ENCODE measurements at places on chromosomes 12 and 14.

DNA sequence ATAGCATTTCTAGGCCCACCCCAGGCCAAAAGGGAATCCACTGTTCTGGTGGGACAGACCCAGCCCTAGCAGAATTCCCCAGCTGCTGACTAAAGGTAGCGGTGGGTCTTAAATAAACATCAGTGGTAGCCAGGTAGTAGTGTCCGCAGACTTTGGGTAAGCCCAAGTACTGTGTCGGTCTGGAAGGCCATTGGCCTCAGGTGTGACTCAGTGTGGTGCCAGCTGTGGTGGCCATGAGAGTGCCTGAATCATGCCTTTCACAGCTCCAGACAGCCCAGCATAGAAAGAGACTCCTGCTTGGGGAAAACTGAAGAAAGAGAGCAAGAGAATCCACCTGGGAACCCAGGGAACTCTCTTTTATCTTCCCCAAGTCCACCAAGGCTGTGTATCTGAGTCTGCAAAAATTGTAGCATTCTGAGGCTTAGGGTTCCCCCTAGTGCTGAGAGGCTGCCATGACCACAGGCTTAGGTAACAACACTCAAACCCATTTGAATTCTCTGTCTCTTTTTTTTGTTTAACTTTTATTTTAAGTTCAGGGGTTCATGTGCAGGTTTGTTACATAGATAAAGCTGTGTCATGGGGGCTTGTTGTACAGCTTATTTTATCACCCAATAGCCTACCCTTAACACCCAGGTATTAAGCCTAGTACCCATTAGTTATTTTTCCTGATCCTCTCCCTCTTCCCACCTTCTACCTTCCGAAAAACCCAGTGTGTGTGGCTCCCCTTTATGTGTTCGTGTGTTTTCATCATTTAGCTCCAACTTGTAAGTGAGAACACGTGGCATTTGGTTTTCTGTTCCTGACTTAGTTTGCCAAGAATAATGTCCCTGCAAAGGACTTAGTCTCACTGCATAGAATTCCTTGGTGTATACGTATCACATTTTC, 16.7 kb upstream of the CD163L1 start:
- DNase-seq: peak; percentile 85

DNA sequence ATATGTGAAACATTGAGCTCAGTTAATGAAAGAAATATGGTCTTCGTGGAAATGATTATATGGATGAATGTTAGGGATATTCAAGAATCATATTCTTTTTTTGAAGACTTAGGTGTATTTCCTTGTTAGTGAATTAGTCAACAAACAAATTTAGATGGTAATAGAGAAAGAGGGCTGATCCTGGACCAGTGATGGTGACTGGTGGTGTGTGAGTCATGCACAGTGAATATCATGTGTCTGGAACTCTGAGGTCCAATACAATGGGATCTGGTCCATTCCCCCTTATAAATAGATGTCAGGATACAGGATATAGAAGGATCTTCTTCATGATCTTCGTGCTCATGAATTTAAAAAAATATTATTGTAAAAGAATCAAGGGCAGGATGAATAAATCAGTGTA, 64.4 kb upstream of the RTL1 start:
- no peak for DNase-seq

DNA sequence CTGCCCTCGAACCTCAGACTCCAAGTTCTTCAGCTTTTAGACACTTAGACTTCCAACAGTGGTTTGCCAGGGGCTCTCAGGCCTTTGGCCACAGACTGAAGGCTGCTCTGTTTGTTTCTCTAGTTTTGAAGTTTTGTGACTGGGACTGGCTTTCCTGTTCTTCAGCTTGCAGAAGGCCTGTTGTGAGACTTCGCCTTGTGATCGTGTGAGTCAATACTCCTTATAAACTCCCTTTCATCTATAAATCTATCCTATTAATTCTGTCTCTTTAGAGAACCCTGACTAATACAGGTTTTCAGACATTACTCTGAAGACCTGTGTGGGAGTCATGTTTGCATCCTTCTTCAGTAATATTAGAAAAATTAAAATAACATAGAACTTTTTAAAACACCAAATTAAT, 289.1 kb downstream of the RMST start:
- no peak for DNase-seq

GRCh38 chr12:106025129-106025528, 113.6 kb downstream of the NUAK1 start:
- no peak for DNase-seq

- DNase-seq: no peak
These were observed 157.0 kb upstream of the RMST start for GRCh38 chr12:97305651-97306050.

DNA sequence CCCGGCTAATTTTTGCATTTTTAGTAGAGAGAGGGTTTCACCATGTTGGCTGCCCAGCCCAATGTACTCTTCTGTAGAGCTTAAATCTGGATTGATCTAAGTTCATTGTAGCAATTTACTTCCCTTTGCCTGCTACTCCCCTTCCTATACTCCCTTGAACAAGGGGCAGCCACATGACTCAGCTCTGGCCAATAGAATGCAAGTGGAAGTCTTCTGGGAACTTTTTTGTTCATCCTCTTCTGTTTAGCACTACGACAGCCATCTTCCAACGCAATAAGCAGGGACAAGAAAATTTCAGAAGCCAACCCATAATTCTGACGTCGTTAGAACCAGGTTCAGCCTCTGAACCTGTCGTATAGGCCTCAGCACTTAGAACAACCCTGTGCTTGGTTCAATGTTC, 6.4 kb upstream of the RAD52 start:
- no peak for DNase-seq

- DNase-seq: no peak
These were observed 64.9 kb downstream of the STXBP6 start for GRCh38 chr14:24984846-24985589.

- no peak for DNase-seq
These were observed 23.0 kb upstream of the TC2N start for GRCh38 chr14:91890291-91890749.

GRCh38 chr14:28242895-28243294, 523.7 kb upstream of the FOXG1 start:
- no peak for DNase-seq

- DNase-seq: no peak
These were observed 213.4 kb downstream of the AKAP6 start for GRCh38 chr14:32542507-32542906.

DNA sequence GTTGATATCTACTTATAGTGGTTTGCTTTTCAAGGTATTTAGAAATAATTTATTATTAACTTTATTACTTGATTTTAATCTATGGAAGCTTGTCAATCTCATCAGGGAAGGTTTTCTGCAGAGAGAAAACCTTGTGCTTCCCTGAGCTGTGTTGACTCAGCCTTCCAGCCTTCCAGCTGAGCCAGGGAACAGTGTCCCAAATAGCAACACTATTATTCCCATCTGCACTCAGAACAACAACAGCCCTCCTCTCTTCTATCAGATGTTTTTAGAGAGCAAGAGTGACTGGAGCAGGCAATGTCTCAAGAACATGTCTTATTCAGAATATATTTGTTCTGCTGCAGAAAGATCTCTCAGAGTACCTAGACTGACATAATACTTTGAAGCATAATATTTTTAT, 389.9 kb upstream of the GARIN6 start:
- no peak for DNase-seq

DNA sequence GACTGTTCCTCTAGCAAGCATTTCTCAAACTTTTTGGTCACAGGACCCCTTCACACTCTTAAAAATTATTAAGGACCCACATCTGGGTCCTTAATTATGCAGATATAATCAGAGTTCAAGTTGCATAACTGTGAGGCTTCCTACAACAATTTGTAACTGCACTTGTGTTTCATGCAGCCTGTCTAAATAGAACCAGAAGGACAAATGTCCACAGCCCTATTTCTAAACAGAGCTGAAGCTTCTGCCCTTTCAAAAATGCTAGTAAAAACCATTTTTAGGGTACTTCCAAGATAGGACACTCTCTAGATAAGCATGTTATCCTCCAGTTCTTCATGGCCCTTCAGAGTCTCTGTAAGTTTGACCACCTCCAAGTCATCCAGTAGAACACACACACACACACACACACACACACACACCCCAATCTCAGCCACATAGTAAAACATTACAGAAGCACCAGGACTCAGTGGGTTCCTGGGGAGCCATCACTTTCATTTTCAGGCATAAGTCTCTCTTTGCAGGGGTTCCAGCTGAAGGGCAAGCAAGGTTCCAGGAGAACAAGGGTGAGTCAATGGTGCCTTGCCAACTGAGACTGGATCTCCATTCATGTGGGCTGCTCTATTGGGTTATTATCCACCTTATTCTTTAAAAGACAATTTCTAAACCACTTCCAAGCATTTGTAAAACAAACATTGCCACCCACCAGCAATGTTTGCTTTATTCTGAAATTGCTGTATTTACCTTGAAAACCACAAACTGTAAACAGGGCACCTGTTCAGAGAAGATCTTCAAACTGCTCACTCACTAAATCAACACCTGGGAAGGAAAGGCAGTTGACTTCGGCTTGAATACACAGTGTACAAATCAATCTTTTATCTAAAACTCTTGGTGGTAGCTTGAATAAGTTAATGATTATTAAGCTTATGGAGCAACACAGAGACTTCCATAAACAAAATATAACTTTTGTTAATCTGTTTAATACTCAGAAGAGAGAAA, 64.1 kb downstream of the ITPR2 start:
- DNase-seq: peak; percentile 63

DNA sequence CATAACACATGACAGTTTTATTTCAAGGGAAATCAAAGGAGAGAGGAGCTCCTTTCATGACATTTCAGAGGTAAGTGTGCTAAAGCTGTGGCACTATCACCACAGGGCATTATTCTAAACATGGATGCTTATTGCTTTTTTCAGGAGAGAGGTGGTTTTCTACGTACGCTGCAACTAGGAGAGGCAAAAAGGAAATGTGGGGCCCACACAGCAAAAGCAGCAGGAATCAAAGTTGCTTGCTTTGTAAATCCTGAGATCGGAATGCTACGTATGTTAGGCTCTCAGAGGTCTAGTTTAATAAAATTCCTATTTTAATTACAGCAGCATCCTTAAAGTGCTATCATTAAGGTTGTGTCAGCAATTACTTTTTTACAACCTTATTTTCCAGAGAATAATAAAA, 55.0 kb upstream of the GRIP1 start:
- no peak for DNase-seq

DNA sequence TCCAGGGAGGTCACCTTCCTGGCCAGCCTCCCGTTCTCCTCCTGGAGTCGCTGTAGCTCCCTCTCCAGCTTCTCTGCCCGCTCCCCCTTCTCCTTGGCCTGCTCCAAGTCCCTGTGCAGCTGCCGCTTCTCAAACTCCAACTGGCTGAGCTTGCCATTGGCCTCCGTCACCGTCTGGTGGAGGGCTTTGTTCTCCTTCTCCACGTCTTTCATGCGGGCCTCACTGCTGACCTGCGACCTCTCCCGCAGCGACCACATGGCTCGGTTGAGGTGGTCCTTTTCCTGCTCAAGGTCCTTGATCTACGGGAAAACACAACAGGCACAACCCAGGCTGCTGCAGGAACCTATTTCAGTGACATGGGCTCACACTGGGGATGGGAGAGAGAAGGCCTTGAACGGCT, 69.3 kb upstream of the GPR68 start:
- no peak for DNase-seq
